ENCODE measurements at places on chromosomes 16 and 17.

GRCh38 chr17:43817826-43818225 lies 15.1 kb downstream of the MPP3 start:
- no peak for DNase-seq

- DNase-seq: peak; percentile 60
Measured at GRCh38 chr16:8936421-8936820, 27.3 kb downstream of the USP7 start.

GRCh38 chr17:79809530-79810129 lies 12.8 kb upstream of the CBX8 start:
- DNase-seq: no peak

GRCh38 chr17:58402679-58403078 lies 14.7 kb downstream of the RNF43 start:
- no peak for DNase-seq

GRCh38 chr16:67378642-67379041 lies 14.7 kb downstream of the TPPP3 start:
- no peak for DNase-seq

DNA sequence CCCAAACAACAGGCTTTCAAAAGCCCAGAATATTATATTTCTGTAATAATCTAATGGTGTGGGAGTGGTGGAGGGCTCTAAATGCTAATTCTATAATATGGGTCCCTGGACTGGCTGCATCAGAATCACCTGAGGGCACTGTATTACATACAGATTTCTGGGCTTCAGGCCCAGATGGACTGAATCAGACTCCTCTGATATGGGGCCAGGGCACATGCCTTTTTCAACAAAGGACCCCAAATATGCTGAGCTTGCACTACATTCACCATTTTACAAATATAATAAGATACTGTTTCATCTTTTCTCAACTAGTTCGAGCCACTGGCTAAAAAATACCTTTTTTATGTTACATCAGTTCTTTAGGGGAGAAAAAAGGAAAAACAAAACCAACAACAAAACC lies 309.7 kb downstream of the MAP2K6 start:
- no peak for DNase-seq

DNA sequence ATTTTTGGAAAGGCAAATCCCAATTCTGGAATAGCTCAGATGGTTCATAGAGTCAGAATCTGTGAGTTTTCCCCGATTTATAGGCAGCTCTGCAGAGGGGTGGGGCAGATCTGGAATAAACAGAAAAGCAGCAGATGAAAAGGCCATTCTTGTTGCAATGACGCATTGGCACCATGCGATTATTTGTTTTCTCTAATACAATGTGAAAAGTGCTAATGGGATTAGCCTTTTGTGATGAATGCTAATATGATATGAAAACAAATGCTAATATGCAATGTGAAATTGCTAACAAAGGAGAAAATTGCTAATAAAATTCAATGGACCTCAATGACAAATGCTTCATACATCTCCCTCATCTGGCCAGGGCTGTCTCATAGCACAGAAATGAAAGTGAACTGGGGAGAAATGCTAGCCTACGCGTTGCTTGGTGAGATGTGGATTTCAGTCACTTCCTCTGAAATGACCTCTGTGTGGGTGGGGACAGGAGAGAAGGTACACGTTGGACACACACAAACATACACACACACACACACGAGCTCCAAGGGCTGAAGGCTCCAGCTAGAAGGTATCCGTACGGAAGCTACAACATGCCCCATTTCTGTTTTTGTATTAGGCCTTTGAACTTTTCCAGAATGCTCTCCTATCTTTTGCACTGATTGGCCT lies 394.5 kb downstream of the XYLT1 start:
- no peak for DNase-seq

- DNase-seq: no peak
Measured at GRCh38 chr16:57593990-57594389, 34.4 kb upstream of the ADGRG1 start.

- no peak for DNase-seq
Measured at GRCh38 chr17:71363661-71364060, 757.2 kb upstream of the SOX9 start.

GRCh38 chr17:1753767-1754429 lies 8.0 kb upstream of the SERPINF1 start:
- no peak for DNase-seq

GRCh38 chr17:30477774-30478115 lies 537 bp downstream of the GOSR1 start:
- DNase-seq: no peak

- no peak for DNase-seq
Measured at GRCh38 chr16:89408315-89408714, 82.0 kb downstream of the ANKRD11 start.

- no peak for DNase-seq
Measured at GRCh38 chr16:74568961-74569631, 37.8 kb downstream of the GLG1 start.

- no peak for DNase-seq
Measured at GRCh38 chr17:62966426-62967204, 580 bp downstream of the TANC2 start.

DNA sequence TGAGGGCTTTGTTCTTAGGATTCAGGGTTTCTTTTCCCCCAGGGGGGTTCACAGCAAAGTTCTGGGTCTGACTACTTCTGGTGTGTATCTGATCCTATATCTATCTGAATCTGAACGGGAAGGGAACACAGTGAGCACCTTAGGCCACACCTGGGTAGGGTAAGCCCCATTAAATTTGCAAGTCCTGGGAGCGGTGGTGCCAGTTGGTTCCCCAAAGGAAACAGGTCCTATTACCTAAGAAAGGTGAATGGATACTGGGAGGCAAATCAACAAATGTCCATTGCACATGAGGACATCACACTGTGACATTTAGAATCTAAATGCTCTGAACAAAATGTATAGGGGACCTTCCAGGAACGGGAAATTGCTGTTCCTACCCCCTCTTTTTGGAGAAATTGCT lies 54.6 kb downstream of the BMERB1 start:
- no peak for DNase-seq

DNA sequence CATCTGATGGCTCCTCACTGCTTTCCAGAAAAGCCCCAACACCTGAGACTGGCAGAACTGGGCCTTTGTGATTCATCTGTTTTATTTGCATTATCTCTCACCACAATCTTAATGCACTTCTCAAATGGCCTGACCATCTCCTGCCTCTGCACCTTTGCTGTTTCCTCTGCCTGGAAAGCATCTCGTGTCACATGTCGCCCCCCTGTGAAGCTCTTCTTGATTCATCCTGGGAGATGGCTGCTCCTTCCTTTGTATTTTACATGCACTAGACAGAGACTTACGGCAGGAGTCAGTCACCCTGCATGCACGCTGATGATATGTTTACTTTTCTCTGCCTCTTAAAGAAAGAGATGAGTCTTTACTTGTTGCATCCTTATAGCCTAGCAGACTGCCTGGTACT lies 30.0 kb downstream of the HNF1B start:
- DNase-seq: no peak

- DNase-seq: no peak
Measured at GRCh38 chr17:43003542-43004172, 2.9 kb upstream of the IFI35 start.

- no peak for DNase-seq
Measured at GRCh38 chr17:18045691-18046350, 6.6 kb downstream of the GID4 start.

- no peak for DNase-seq
Measured at GRCh38 chr16:17367923-17368322, 102.8 kb downstream of the XYLT1 start.

DNA sequence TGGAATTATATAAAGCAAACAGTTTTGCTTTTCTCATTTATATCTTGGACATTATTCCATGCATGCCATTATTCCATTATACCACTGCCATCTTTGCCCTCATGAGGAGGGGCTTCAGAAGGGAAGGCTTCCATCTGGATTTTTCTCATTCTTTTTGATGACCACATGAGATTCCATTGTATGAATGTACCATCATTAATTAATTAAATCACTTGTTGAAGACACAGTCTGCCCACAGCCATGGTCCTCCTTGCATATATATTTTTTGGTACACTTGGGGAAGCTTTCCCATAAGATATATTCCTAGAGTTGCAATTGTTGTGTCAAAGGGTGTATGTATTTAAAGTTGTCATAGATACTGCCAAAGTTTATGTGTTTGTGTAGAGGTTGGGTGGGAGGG lies 7.1 kb downstream of the ARL4D start:
- DNase-seq: no peak

All from stimulated activated CD4-positive, alpha-beta T cell treated with anti-CD3 and anti-CD28 coated beads, TNF-alpha, amount 100 ng/mL, for 1 hour (primary cell).